ENCODE measurements at places on chromosomes 5 and 9. TPM values are rescaled to one million over a fixed set of nuclear protein-coding genes. Genes with fewer than 3 reads are reported as not detected.

SPINK4 gene
- total RNA-seq = not detected

- H3K4me1 ChIP-seq = no peaks in the 10 kb centered on the region
- no peaks in the 10 kb centered on the region for H3K27me3 ChIP-seq
- no peak overlapping the region for H3K27ac ChIP-seq
- H3K36me3 ChIP-seq = no peaks in the 10 kb centered on the region
- H3K4me3 ChIP-seq = no peak overlapping the region
Measured at GRCh38 chr5:108867656-108868055, 120.0 kb downstream of the FER start.

- H3K36me3 ChIP-seq = no peaks in the 10 kb centered on the region
- no peak overlapping the region for H3K4me3 ChIP-seq
- no peaks in the 10 kb centered on the region for H3K27me3 ChIP-seq
- peak; percentile 64 for DNase-seq
- H3K27ac ChIP-seq = no peak overlapping the region
Measured at GRCh38 chr5:158642879-158643278, 456.8 kb downstream of the EBF1 start.

ZFP37 gene
- 0.51 TPM for total RNA-seq

DNA sequence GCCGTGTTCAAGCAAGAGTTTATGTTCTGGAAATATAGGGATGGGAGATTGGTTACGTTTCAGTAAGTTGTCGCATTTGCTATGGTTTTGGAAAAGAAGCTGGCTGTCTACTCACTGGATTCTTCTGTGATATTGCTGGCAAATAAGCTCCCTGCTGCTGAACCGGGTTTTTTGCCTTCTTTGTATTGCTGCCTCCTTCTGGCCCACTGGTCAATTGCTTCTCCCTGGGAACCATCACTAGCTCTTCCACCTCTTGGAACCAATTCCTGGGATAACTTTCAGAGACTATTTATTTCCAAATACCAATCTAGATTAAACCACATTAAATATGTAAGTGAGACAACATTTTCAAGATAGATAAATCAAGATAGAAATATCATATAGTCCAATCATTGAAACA lies 43.0 kb downstream of the NUDT12 start:
- H3K27ac ChIP-seq = no peak overlapping the region
- H3K4me3 ChIP-seq = no peak overlapping the region
- H3K36me3 ChIP-seq = no peaks in the 10 kb centered on the region
- no peaks in the 10 kb centered on the region for H3K27me3 ChIP-seq
- no peak for DNase-seq

RFESD gene
- 4.0 TPM for total RNA-seq

- H3K27me3 ChIP-seq = no peaks in the 10 kb centered on the region
- H3K36me3 ChIP-seq = no peaks in the 10 kb centered on the region
- no peak overlapping the region for H3K4me3 ChIP-seq
- H3K27ac ChIP-seq = no peak overlapping the region
Measured at GRCh38 chr5:62093976-62094375, 212.0 kb upstream of the KIF2A start.

IL11RA gene
- 51.3 TPM for total RNA-seq

DNA sequence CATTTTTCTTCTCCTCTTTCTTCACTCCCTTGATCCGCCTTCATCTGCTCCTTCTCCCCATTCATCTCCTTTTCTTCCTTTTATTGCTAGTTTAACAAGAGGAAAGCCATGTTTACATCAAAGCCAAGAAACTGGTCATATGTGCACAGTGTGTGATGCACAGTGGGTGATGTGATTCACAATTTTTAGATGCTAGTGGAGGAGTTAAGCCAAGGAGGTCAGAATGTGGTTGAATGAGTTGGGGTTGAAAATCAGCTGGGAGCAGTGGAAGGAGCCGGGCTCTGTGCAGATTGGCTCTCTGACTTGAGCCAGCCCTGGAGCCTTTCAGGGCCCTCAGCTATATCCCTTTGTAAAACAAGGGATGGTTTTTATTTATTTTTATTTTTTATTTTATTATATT lies 7.3 kb downstream of the ACER2 start:
- no peaks in the 10 kb centered on the region for H3K36me3 ChIP-seq
- H3K27ac ChIP-seq = no peak overlapping the region
- DNase-seq = no peak
- H3K27me3 ChIP-seq = no peaks in the 10 kb centered on the region
- H3K4me1 ChIP-seq = no peaks in the 10 kb centered on the region

CFAP157 gene
- not detected for total RNA-seq

NUDT12 gene
- 12.9 TPM for total RNA-seq

ITK gene
- 0.30 TPM for total RNA-seq

TMEM171 gene
- total RNA-seq = not detected

- no peaks in the 10 kb centered on the region for H3K27me3 ChIP-seq
- no peak overlapping the region for H3K27ac ChIP-seq
- DNase-seq = no peak
- H3K4me3 ChIP-seq = no peak overlapping the region
- H3K4me1 ChIP-seq = no peaks in the 10 kb centered on the region
- no peaks in the 10 kb centered on the region for H3K36me3 ChIP-seq
Measured at GRCh38 chr5:25568294-25568693, 923.5 kb upstream of the CDH10 start.

CARD9 gene
- 0.77 TPM for total RNA-seq

NEUROG1 gene
- total RNA-seq = not detected

DNA sequence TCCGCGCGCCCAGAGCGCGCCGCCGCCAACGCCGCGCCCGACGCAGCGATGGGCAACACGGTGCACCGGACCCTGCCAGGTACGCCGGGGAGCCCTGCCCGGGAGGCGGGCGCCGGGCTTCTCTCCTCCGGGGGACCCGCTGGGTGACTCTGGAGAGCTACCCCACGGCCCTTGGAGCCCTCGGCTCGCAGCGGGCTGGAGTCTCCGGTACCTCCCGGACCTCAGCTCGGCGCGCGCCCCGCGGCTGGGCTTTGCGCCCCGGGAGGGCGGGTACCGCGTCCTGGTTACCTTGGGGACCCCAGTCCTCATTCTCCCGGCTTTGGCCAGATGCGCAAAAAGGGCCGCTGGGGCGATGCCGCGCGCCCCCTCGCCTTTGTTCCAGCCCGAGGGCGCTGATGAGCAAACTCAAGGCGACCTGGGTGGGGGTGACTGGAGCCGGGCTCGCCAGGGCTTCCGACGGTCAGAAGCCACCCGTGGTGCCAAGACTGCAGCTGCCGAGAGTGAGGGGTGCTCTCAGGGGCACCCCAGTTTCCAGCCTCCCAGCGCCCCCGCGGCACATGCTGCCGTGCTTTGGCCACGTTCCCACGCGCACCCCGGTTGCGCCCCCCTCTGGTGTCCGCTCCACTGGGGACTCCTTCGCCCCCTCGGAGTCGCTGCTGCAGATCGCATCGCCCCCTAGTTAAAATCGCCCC lies 442 bp downstream of the NEURL1B start:
- peak overlapping the region; percentile 96 for H3K27ac ChIP-seq
- peaks cover 25% of the 10 kb centered on the region for H3K36me3 ChIP-seq
- no peak for DNase-seq
- peak overlapping the region; percentile 83 for H3K4me3 ChIP-seq

- no peaks in the 10 kb centered on the region for H3K27me3 ChIP-seq
- H3K4me3 ChIP-seq = no peak overlapping the region
- H3K27ac ChIP-seq = no peak overlapping the region
Measured at GRCh38 chr9:130107234-130107861, 53.6 kb downstream of the GPR107 start.

DNA sequence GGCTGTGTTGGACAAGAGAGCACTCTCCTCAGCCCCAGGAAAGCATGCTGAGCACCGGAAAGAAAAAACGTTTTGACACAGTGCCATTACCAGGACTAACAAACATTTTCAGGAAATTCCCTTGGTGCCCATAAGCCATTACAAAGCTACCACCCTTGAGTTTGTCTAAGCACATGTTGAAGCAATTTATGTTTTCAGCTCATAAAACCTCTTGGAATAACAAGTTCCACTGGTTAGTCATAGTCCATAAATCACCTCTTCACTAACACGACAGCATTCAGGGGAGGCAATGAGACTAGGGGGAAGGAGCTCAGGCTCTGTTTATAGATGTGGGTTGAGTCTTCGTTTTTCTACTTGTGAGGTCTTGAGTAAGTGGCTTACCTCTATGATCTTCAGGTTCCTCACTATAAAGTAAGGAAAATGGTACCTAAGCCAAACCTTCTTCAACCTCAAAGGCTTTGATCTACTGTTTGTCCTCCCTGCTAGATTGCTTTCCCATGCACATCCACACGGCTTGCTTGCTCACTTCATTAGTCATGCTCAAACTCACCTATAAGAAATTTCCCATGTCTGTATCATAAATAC lies 65.4 kb downstream of the DRD1 start:
- no peaks in the 10 kb centered on the region for H3K27me3 ChIP-seq
- no peak for DNase-seq
- no peaks in the 10 kb centered on the region for H3K4me1 ChIP-seq
- no peaks in the 10 kb centered on the region for H3K36me3 ChIP-seq
- no peak overlapping the region for H3K27ac ChIP-seq

ORM2 gene
- not detected for total RNA-seq

DNA sequence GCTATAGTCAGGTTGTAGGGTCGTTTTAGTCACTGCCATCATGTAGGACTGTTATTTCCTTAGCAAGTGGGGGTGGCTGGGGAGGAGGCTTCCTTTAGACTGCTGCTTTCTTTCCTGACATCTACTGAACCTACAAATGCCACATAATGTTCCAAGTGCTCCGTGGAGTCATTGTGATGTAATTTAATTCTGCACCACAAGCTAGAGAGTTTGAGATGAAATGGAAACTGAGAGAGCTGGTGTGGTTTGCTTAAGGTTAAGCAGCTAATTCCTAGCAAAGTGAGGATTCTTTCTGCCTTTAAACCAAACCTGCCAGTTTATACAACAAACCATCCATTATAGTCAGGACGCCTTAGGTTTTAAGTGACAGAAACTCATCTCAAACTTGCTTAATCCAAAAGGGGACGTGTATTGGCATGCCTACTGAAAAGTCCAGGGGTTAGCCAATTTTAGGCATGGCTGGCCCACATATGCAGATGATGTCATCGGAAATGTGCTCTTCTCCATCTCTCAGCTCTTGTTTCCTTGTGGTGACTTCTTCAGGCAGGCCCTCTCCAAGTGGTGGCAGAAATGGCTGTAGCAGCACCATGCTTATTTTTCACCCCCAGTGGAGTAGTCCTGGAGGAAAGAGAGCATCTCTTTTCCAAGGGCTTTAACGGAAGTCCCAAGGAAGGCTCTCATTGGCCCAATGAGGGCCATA lies 30.5 kb downstream of the ZNF618 start:
- H3K4me1 ChIP-seq = peaks cover 8% of the 10 kb centered on the region
- H3K4me3 ChIP-seq = no peak overlapping the region
- H3K36me3 ChIP-seq = no peaks in the 10 kb centered on the region
- no peak for DNase-seq
- no peak overlapping the region for H3K27ac ChIP-seq
- H3K27me3 ChIP-seq = no peaks in the 10 kb centered on the region

DNA sequence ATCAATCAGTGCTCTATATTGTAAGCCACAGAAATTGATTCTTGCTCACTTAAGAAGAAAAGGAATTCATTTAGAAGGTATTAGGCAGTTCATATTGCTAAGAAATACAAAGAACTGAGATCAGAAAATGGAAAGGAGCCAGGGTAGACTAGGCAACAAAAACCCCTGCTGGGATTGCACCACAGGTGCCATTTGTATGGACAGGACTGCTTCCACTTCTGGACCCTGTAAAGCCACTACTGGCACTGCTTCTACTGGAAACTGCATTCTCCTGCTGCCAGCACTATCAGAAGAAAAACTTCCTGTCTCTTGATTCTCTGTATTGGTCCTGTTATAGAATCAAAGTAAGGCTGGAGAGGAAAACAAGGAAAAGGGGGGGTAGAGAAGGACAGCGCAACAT lies 45.9 kb downstream of the CERT1 start:
- DNase-seq = no peak
- no peak overlapping the region for H3K4me3 ChIP-seq
- H3K27me3 ChIP-seq = no peaks in the 10 kb centered on the region
- H3K36me3 ChIP-seq = no peaks in the 10 kb centered on the region

RALGPS1 gene
- total RNA-seq = 13.0 TPM

- H3K27me3 ChIP-seq = peaks cover 49% of the 10 kb centered on the region
- H3K36me3 ChIP-seq = no peaks in the 10 kb centered on the region
- DNase-seq = no peak
Measured at GRCh38 chr5:31197183-31197582, 3.7 kb downstream of the CDH6 start.

DNA sequence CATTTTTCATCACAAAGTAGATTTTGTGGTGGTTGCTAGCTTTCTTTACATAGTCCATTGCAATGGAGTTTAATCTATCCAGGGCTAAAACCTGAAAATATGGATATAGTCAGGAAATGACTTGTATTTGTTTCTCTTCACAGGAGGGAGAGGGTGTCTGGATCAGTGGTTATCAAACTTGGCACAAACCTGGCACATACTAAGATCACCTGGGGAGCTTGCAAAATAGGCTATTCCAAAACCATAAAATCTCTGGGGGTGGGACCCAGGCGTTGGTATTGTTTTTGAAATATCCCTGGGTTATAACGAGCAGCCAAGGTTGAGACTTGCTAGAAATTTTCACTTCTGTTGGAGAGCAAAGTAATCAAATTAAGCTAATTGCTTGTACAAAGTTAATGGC lies 179.9 kb downstream of the PCSK1 start:
- H3K4me1 ChIP-seq = no peaks in the 10 kb centered on the region
- H3K27me3 ChIP-seq = no peaks in the 10 kb centered on the region
- no peak overlapping the region for H3K4me3 ChIP-seq
- H3K36me3 ChIP-seq = no peaks in the 10 kb centered on the region

DNA sequence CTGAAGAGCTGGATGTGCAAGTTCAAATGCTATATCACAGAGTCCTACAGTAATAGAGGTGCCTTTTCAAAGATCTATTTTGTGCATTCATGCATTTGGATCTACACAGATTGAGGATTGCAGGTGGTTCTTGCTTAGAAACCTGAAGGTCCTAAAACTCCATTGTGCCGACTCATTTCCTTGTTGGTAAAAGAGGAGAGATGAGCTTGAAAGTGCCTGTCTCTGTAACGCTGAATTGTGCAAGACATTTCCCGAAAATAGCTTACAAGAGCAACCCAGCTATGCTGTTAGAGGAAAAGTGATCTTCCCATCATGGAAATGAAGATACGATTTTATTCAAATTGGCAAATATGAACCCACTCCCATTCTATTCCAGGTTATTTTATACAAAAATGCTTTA lies 110.7 kb upstream of the CXCL14 start:
- no peaks in the 10 kb centered on the region for H3K4me1 ChIP-seq
- H3K27ac ChIP-seq = no peak overlapping the region
- no peak overlapping the region for H3K4me3 ChIP-seq

DNA sequence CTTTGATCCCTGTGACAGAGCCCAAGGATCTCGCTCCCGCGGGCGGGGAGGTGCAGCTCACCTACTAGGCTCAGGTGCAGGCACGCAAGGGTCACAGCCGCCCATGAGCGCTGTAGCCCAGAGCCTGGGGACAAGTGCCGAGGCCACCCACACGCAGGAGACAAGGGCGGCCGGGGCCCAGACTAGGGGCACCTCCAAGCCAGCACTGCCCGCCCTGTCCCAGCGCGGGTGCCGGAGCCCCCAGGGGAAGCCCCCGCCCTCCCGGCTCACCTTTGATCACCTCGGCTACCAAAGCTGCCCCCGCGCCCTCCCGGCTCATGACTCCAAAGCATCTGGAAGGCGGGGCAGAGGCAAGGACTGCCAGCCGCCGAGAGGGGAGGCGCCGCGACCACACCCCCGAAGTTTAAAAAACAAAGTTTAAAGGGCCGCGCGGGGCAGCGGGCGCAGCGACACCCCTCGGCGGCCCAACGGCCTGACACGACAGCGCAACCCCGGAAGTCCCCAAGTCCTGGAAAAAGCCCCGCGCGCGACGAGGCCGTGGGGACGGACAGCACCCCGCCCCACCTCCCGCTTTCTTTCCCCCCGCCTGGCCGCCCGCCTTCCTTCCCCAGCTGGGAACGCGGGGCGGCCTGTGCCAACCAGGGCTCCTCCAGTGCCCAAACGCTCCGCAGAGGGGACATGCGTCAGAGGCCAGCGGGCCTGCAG lies 53.0 kb downstream of the CDC14B start:
- peak overlapping the region; percentile 84 for H3K4me3 ChIP-seq
- H3K27me3 ChIP-seq = no peaks in the 10 kb centered on the region
- peak; percentile 90 for DNase-seq
- H3K36me3 ChIP-seq = peaks cover 15% of the 10 kb centered on the region
- H3K27ac ChIP-seq = peak overlapping the region; percentile 91

Measured in heart left ventricle (tissue), 16 donors.